ENCODE measurements at places on chromosomes 6 and 20.

DNA sequence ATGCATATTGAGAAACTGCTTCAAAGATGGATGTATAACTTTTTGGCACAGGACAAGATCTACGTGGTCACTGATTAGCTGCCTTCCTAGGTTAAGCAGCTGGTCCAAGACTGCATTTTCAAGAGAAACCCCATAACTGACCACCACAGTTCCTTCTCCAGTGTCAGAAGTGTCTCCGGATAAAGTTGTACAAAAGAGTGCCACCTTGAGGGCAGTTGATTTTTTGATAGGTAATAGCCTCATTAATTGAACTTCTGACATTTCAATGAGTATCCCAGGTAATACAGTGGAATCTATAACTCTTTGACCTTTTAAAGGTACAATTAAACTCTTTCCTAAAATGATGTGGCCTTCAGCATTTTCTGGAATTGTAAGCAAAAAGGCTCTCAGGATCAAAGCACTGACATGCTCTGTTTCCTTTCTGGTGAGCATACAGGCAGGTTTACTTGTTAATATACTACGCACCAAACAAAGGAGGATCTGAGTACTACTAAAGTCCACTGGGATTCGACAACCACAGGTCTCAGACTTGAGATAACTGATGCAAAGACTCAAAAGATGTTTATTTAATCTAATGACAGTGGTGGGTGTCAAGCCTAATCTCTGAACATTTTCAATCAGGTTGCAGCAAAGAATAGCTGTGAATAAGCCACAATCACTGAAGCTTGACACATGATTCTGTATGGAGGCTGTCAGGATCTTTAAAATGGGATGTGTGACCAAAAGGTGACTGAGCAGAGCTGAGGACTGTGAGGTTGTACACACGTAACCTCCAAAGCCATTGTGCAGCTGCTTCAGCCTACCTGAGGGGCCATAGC, 21.2 kb downstream of the MKKS start:
- no peak for DNase-seq

DNA sequence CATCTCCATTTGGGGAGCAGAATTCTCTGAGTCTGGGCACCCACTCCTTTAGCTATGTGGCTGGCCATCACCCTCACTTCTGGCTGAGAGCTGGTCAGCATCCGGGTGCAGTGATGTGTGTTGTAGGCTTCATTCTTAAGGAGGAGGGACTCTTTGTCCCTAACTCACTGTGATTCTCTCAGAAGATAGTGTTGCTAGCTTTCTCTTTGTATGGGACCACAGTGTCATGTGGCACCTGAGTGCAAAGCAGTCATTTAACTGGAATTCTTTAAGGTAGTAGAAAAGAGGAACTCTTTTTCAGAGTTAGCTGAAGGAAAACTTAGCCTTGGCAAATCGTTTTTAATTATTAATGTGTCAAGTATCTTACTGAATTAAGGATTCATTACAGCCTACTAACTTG, 165.9 kb downstream of the JARID2 start:
- no peak for DNase-seq

- peak; percentile 76 for DNase-seq
Measured at GRCh38 chr6:105359419-105360370, 43.2 kb downstream of the PREP start.

- DNase-seq, result no peak
Measured at GRCh38 chr6:34476447-34476846, 10.6 kb downstream of the PACSIN1 start.

DNA sequence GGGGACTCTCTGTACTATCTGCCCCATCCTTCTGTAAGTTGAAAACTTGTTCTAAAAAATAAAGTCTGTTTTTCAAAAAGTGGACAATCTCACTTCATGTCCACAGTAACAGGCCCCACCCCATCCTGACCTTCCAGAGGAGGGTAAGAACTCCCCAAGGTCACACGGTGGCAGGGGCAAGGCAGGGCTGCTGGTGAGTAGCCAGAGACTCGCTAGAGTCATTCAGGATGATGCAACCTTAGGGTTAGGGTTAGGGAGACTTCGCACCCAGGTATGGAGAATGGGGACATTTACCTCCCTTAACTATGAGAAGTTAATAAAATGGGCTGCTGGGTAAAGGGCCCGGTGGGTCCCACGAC, 15.4 kb downstream of the PEDS1 start:
- no peak for DNase-seq

DNA sequence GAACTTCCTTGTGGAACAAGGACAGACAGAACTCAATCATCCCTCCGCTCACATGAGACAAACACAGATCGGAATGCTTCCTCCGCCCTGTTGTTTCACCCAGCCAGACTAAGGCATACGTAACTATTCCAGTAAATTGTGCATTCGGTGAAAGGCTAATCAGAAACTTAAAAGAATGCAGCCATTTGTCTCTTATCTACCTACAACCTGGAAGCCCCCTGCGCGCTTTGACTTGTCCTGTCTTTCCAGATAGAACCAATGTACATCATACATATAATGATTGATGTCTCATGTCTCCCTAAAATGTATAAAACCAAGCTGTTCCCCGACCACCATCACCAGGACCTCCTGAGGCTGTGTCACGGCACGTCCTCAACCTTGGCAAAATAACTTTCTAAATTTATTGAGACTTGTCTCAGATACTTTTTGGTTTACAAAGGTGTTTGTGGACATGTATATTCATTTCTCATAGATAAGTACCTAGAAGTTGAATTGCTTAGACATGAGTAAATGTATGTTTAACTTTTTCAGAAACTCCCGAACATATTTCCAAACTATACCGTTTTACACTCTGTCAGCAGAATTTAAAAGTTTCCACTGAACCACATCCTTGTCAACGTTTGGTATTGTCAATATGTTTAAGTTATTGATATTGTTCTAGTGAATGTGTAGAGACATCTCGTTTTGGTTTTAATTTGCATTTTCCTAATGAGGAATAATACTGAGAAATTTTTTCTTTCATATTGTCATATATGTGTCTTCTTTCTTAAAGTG, 197.6 kb upstream of the THBS2 start:
- DNase-seq, result no peak

Measured in RWPE1 (cell line).